ENCODE measurements at places on chromosomes 3 and 15.
A peak's percentile ranks its signal among the peaks of the same experiment; 100 is the strongest.

GRCh38 chr15:68550004-68550403, 28.8 kb upstream of the CORO2B start:
- no peak for DNase-seq

DNA sequence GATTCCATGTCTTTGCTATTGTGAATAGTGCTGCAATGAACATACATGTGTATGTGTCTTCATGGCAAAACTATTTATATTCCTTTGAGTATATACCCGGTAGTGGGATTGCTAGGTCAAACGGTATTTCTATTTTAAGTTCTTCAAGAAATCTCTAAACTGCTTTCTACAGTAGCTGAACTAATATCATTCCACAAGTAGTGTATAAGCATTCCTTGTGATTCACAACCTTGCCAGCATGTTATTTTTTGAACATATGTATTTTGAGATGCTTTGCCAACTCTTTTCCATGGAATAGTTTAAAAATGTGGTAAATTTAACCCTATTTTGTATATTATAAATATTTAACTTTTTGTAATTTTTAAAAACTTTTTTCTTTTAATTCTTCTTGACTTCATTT, 592.7 kb upstream of the NAALADL2 start:
- DNase-seq = peak; percentile 34

GRCh38 chr3:148307443-148307843, 390.3 kb upstream of the AGTR1 start:
- no peak for DNase-seq

DNA sequence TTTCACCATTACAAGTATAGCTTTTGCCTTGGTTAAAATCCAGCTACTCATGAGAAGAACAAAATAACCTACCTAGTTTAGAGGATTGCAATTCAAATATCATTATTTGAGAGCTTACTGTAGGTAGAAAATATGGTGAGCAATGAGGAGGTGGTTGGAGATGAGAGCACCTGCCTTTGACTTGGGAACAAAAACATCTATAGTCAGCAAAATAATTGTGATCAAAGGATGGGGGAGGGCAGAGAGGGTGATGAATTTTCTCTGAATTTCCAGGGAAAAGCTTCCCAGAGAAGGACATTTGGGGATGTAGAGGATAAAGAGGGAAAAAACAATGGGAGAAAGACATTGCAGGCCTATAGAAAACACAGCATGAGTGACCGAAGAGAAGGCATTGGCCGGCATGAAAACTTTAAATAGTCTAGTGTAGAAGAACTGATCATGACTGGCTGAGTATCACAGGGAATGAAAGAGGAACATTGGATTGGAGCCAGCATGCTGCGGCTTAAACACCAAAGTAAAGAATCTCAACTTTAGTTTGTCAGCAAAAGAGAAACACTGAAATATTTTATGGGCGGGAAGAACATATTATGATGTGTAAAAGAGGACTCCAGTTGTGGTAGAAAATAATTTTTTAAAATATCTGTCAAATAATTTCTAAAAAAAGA, 581.3 kb downstream of the UNC13C start:
- DNase-seq = no peak

DNA sequence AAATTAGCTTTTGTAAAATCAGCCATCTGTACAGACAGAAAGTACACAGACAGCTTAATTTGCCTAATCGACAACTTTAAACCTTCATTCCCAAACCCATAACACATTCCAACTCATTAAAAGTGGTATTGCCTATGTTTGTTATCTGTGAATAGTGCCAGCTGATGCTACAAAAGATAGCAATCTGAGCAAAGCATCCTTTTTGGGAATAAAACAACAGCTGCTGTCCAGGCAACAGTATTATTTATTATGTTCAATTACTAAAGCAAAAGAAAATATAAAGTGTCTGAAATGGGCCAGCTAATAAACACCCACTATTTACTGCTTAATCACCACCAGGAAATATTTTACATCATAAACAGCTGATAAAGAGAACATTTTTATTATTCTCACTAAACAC, 134.8 kb upstream of the ABI3BP start:
- DNase-seq = no peak

DNA sequence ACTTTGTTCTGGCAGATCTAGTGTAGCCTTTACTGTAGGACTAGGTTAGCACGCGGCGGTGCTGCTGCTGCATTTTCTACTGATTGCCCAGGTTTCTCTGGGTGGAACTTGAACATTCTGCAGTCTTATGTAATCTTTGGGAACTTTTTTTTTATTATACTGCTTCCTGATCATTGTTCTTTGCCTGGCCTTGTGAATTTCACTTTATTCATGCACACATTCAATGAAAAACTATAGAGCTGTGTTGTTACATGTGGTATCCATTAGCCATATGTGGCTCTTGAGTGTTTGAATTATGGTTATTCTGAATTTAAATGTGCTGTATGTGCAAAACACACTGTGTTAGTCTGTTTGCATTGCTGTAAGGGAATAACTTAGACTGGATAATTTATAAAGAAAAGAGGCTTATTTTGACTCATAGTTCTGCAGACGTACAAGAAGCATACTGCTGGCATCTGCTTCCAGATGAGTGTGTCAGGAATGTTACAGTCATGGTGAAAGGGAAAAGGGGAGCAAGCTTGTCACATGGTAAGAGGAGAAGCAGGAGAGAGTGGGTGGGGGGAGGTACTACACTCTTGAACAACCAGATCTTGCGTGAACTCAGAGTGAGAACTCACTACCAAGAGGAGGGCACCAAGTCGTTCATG, 26.5 kb downstream of the MEF2A start:
- DNase-seq = peak; percentile 88

Measured in fibroblast of upper back skin (primary cell).